A549 treated with DMSO at 1 μM for 4 hours (cell line): ENCODE measurements at places on chromosomes 6 and 20. TPM values are rescaled to one million over a fixed set of nuclear protein-coding genes. Genes with fewer than 3 reads are reported as not detected.

HLA-DQA1 gene
- not detected in 5 replicates for total RNA-seq

SLC4A11 gene
- total RNA-seq, result 5.3 to 7.2 TPM (median 6.2 TPM) in 5 replicates

NEURL2 gene
- total RNA-seq, result 0.88 to 1.3 TPM (median 1.2 TPM) in 5 replicates

CCDC170 gene
- total RNA-seq, result 0.07 to 0.40 TPM (median 0.20 TPM) in 4 of 5 replicates, not detected in the other

KHDRBS2 gene
- not detected in 5 replicates for total RNA-seq

PRPH2 gene
- not detected in 5 replicates for total RNA-seq

RAET1G gene
- 7.5 to 12.2 TPM (median 10.3 TPM) in 5 replicates for total RNA-seq

ALDH8A1 gene
- 0.06 to 0.30 TPM (median 0.18 TPM) in 5 replicates for total RNA-seq

PLA2G7 gene
- 0.05 TPM in 1 of 5 replicates, not detected in the others for total RNA-seq

SPATS1 gene
- total RNA-seq, result not detected in 5 replicates

RGS17 gene
- 5.4 to 8.7 TPM (median 7.6 TPM) in 5 replicates for total RNA-seq

SLC32A1 gene
- not detected in 5 replicates for total RNA-seq

SLC2A10 gene
- total RNA-seq, result not detected in 5 replicates

SNAP91 gene
- 0.11 to 0.45 TPM (median 0.13 TPM) in 5 replicates for total RNA-seq

TRAPPC3L gene
- total RNA-seq, result not detected in 5 replicates

TMC2 gene
- total RNA-seq, result not detected in 5 replicates
